ENCODE measurements at places on chromosomes 13 and 19.

- DNase-seq = no peak
Observed at GRCh38 chr13:95341441-95341840, 40.2 kb upstream of the ABCC4 start.

- no peak for DNase-seq
Observed at GRCh38 chr19:1154731-1155351, 19.2 kb downstream of the SBNO2 start.

DNA sequence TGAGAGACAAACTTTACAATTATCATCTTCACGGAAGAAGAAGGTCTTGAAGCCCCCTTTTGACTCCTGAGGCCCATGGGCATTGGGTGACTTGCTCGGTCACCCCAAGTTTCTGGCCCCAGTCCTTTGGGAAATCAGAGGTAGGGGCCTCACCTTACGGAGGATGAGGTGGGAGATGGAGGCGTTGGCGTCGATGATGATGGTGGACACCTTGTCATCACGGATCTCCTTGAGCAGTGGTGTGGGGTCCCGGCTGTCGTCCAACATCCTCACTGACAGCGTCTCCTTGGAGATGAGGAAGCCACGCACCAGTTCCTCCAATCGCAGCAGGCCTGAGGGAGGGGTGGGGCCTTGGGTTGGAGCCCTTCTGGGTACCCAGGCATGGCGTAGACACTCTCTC is 10.8 kb downstream of the GRIK5 start:
- no peak for DNase-seq

DNA sequence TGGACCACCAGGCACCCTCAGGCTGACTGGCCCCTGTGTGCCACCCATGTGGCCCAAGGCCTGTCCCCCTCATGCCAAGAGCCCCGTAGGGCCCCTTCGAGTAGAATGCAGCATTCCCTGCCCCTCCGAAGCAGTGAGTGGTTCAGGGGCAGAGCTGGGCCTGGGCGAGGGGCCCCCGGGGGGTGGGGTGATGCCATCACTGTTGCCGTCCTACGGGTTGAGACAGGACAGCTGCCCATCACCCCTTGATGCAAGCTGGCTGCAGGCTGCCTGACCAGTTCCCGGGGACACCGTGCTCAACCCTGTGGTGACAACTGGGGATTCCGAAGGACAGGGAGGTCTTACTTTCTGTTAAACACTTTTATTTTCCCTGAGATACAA is 4.7 kb downstream of the SBNO2 start:
- no peak for DNase-seq

DNA sequence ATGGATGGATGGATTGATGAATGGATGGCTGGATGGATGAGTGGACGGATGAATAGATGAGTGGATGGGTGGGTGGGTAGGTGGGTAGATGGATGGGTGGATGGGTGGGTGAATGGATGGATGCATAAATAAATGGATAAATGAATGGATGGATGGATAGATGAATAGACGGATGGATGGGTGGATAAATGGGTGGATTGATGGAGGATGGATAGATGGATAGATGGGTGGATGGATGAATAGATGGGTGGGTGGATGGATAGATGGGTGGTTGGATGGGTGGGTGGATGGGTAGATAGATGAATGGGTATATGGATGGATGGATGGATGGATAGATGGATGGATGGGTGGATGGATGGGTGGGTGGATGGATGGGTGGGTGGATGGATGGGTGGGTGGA is 84.9 kb upstream of the ZNF536 start:
- no peak for DNase-seq

GRCh38 chr19:51719251-51719988 is 4.4 kb downstream of the HAS1 start:
- DNase-seq = no peak

DNA sequence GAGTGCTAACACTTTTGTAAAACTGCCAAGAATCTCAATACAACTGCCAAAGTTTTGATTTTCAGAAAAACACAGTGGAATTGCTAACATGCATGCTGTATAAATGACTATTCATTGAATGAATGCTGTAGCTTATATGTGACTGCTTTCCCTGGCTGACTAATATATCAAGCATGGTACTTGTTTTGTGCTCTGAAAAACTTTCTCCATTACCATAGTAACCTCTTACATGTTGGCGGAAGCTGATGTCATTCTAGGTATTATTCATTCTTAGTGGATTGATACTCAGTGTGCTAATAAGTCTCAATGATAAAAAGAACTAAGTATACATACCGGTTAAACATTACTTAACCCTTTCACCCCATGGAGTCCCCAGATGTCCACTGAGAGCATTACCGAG is 166.1 kb upstream of the MYO16 start:
- DNase-seq = no peak
